ENCODE measurements at places on chromosomes 2 and 18.

DNA sequence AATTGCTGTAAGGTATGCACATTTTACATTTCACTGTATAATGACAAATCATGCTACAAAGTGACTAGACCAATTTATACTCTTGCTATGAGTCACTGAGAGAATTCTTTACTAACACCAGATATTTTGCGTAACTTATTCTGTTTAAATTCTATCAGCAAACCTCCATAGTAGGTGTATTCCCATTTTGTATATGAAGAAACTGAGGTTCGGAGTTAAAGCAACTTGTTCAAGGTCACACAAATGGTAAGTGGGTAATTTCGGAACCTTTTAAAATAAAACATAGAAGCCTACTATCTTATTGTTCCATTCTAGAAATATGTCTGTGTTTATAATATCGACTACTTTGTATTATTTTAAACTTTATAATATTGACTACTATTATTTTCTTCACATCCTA is 15.9 kb upstream of the CPS1 start:
- DNase-seq, result no peak

- no peak for DNase-seq
These were observed 18.6 kb downstream of the RMC1 start for GRCh38 chr18:23521907-23522306.

DNA sequence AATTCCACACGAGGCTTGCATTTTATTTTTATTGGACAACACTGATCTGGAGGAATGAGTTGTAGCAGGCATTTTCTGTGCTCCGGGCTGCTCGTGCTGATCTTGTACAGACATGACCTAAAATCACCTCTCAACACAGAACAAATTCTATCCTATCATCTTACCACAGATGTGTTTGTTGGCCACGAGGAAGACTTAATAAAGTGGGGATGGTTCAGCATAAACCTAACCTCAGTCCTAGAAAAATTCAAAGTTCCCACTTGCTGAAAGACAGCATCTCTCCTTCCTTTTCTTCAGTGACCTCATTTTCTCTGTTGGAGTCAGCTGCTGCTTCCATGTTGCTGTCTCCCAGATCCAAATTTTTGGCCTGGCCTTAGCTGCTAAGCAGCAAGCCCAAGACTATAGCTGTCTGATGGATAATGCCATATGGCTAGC is 45.3 kb downstream of the RBKS start:
- no peak for DNase-seq

- DNase-seq, result peak; percentile 4
These were observed 42.1 kb upstream of the SNED1 start for GRCh38 chr2:240956171-240956934.

DNA sequence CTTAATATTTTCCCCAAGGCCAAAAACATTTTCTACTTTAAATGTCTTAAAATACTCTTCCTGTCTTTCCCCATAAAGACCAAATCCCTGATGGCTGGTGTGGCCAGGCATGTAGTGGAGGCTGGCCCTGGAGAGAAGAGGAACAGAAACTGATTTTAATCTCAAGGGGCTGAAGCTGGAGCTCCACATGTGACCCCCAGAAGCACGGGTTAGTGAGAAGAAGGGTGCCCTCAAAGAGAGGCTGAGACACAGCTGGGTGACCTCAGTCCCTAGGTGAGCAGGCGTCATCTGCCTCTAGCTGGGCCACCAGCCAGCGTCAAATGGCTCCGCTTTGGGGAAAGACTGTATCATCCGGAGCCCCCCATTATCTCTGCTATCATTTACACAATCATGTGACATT is 19.3 kb upstream of the TMEM18 start:
- no peak for DNase-seq

DNA sequence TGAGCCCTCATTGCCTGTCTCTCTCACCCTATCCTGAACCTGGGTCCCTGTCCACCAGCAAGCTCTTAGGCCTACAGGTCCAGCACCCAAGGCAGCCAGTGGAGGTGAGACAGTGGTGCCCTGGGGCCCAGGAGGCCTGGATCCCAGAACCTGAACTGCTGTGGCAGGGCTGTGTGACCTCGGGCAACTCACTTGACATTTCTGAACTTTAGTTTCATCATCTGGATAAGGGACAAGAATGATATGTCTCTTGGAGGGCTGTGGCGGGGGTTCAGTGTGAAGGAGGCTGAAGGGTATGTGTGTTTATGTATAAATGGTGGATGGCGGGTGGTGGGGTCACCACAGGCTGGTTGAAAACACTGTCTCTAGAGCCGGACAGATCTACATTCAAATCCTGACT is 10.9 kb downstream of the CIB4 start:
- DNase-seq, result no peak

DNA sequence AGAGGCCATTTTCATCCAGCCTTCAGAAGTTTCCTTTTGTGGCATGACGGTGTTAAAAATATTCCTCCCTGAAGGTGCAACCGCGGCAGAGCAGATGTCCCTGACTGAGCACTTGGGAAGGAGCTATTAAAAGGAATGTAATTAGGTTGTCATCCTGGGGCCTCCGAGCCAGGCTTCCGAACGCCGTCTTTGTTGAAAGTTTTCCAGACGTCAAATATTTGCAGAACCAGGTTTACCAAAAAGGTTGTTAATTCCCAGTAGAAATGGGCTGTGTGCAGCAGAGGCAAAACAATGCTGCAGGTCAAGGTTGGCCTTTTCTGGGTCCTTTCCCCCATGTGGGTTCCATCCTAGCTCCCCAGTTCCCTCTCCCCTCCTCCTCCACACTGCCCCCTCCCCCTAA is 110.0 kb upstream of the STPG4 start:
- no peak for DNase-seq

DNA sequence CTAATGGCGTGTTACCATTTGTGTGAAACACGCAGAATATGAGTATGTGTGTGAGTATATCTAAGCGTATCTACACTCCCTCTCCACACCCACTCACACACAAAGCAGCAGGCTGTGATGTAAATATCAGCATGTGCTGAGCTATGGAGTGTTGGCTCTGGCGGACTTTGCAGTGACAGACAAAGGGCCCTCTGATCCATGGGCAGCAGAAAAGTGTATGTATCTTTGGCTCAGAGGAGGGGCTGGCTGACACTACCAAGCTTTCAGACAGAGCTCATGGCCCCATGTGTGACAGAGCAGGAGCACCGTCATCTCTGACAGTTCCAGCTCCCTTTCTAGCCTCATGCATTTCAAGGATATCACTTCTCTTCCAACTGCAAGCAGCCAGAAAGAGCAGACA is 57.2 kb upstream of the ASB18 start:
- DNase-seq, result peak; percentile 71

DNA sequence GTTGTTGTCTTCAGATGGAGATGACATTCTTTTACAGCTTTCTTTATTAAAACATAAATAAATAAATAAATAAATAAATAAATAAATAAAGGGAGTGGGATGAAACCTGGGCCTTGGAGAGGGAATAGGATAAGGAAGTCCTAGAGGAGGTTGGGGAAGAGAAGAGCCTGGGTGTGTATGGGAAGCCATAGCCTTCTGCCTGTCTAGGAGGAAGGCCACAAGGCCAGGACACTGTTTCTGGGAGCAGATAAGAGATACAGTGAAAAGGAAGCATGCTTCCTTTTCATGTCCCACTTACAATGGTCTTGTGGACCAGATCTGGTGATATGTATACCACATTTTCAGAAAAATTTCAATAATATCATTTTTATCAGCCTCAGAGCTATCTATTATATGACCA is 6.1 kb upstream of the TDRD15 start:
- no peak for DNase-seq

DNA sequence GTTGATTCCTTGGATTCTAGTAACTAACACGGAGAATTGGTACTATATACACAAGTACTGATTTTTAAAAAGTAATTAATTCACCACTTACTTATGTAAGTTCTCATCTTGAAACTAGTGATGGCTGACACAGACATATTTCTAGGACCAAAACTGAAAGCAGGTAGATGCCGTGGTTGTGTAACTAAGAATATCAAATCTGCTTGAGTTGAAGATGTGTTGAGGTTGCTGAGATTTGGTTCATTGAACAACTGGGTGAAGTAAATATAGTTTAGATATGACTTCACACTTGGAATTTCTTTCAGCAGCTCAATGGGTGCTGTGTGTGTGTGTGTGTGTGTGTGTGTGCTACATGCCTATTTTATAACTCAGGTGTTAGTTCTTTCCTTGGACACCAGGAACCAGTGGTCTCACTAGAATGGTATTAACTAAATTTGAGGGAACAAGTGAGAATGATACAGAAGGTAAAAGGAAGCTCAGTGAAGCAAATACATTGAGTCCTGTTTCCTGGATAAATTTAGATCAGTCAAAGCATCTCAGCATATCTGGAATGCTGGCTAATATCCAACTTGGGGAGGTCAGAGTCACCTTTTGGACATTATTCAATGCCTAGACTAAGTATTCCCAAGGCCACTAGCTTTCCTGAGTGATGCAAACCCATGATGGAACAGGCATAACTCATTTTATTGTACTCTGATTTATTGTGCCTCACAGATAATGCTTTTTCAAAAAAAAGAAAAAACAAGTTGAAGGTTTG is 110.7 kb upstream of the ZEB2 start:
- DNase-seq, result no peak

GRCh38 chr2:20424300-20425290 is 22.3 kb upstream of the RHOB start:
- DNase-seq, result no peak

- no peak for DNase-seq
These were observed 1.7 kb downstream of the MBOAT2 start for GRCh38 chr2:9001778-9002177.

DNA sequence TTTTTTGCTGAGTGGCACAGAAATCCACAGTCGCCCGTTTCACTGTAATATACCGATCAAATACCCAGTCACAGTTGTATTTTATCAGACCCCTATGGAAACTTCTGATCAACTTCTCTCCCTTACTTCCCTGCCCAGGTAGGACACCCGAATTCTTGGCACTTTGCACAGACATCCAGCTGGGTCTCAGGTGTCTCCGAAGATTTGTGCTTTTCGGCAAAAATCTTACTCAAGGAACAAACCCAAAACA is 596 bp downstream of the MREG start:
- no peak for DNase-seq

- DNase-seq, result no peak
These were observed 1072.8 kb upstream of the TMEFF2 start for GRCh38 chr2:193267496-193268002.

GRCh38 chr2:152386266-152386665 is 51.3 kb downstream of the FMNL2 start:
- DNase-seq, result no peak

GRCh38 chr2:112257575-112257974 is 2.7 kb upstream of the ZC3H8 start:
- peak; percentile 44 for DNase-seq

- DNase-seq, result no peak
These were observed 489.2 kb downstream of the SATB2 start for GRCh38 chr2:198968545-198968944.

DNA sequence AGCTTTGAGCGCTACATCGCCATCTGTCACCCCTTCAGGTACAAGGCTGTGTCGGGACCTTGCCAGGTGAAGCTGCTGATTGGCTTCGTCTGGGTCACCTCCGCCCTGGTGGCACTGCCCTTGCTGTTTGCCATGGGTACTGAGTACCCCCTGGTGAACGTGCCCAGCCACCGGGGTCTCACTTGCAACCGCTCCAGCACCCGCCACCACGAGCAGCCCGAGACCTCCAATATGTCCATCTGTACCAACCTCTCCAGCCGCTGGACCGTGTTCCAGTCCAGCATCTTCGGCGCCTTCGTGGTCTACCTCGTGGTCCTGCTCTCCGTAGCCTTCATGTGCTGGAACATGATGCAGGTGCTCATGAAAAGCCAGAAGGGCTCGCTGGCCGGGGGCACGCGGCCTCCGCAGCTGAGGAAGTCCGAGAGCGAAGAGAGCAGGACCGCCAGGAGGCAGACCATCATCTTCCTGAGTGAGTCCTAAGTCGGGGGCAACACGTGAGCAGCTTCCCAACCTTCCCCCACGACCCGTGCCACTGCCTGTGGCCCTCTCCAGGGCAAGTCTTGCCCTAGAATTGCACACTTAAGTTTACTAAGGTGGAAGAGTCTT is 928 bp downstream of the GPR39 start:
- DNase-seq, result no peak

GRCh38 chr2:176159663-176160250 is 2.6 kb downstream of the HOXD3 start:
- no peak for DNase-seq

DNA sequence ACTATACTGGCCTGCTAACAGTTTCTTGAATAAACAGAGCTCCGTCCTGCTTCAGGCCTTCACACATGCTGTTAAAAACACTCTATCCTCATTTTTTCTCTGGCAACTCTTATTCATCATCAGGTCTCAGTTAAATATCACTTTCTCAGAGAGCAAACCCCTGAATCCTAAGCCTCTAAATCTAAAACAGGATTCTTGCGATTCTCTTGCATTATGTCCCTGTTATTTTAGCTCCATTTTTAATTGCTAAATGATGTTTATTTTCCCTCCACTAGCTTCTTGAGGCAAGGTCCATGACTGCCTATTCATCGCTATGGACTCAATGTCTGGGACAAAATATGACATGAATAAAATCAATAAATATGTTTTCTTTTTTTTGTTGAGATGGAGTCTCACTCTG is 190.7 kb upstream of the SMAD7 start:
- no peak for DNase-seq

GRCh38 chr2:68319398-68320117 is at the start of gene CNRIP1:
TSS of gene CNRIP1 (minus strand) at chr2:68319949. CDS start at chr2:68319400, 549 bp downstream.
- peak; percentile 73 for DNase-seq

DNA sequence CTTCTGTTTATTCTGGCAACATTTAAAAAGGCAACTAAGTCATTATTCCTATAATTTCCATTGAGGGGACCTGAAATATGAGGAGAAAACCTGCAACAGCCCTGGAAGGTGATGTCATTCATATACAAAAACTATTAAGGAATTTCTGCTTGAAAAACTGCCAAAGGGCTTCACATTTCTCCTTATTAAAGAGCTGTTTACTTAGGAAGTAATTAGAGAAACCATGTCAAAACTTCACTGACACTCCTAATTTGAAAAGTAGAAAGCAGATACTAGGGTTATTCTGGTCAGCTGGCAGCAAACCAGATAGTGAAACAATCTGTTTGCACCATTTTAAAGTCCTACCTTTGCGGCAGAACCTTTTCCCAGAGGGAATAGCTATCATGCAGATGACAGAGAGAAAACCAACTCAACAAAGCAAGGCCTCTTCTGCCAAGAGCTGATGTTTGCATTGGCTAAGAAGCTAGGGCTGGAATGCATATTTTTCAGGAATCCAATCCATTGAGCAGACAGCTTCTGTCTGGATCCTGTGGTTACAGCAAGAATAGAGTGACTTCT is 592.2 kb upstream of the SYT4 start:
- no peak for DNase-seq

DNA sequence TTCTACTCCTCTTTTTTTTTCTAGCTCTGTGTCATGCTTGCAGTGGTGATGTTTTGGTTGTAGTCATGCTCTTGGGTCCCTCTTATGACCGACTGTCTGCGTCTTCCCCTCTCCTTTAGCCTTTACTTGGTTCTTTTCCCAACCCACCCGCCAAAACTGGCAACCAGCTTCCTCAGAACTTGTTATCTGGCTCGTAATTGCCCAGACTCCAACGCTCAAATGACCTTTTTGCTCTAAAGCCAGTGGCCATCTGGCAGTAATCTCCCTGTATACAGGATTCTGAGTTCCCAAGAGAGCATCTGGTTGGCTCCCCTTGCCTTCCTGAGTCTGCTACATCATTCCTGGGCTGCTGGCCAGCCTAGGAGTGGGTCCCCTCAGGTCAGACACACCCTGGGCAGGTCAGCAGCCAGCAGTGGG is 147.2 kb downstream of the MGAT5 start:
- DNase-seq, result no peak
